ENCODE measurements at places on chromosomes 6 and 20. TPM values are rescaled to one million over a fixed set of nuclear protein-coding genes. Genes with fewer than 3 reads are reported as not detected.

EYA2 gene
- not detected for total RNA-seq

RAET1G gene
- not detected for total RNA-seq

BEND6 gene
- not detected for total RNA-seq

CUTA gene
- total RNA-seq, result 124 TPM

MUC21 gene
- total RNA-seq, result not detected

C4B gene
- 2.9 TPM for total RNA-seq

CEBPB gene
- 45.5 TPM for total RNA-seq

SLC35D3 gene
- not detected for total RNA-seq

GINS1 gene
- 43.2 TPM for total RNA-seq

EBF4 gene
- total RNA-seq, result 7.6 TPM

MRS2 gene
- total RNA-seq, result 30.1 TPM

FLRT3 gene
- not detected for total RNA-seq

EPHA7 gene
- not detected for total RNA-seq

NOP56 gene
- total RNA-seq, result 899 TPM

POU3F2 gene
- total RNA-seq, result not detected

SGK2 gene
- total RNA-seq, result 0.23 TPM

MMUT gene
- total RNA-seq, result 13.1 TPM

C6orf132 gene
- 0.40 TPM for total RNA-seq

TFAP2B gene
- not detected for total RNA-seq

ANKRD60 gene
- not detected for total RNA-seq

ARMC2 gene
- total RNA-seq, result 3.3 TPM

UBE2C gene
- 113 TPM for total RNA-seq

EEF1A1 gene
- 9,514 TPM for total RNA-seq

SCRT2 gene
- total RNA-seq, result not detected

Data from activated CD4-positive, alpha-beta T cell treated with anti-CD3 and anti-CD28 coated beads, Interleukin-2, amount 10 ng/mL, durations not matched to agents 24 days and 14 days (primary cell).